Activated T-cell treated with anti-CD3 and anti-CD28 coated beads for 1 hour (primary cell): ENCODE measurements at places on chromosomes 6 and 20.

DNA sequence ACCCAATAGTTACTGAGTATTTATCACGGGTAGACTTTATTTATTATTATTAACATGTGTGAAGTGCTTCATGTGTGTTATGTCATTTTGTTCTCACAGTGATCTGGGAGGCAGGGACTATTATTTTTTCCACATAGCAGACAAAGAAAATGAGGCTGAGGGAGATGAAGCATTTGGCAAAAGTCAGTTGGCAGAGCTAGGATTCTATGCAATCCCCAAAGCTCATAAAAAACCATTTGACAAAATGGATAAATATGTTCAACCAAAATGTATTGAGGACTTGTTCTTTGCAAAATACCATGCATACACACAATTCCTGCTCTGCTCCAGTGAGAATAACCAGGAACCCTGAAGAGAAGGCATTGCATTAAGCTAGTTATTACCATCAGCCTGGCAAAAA, 184.4 kb downstream of the HS3ST5 start:
- DNase-seq = no peak

DNA sequence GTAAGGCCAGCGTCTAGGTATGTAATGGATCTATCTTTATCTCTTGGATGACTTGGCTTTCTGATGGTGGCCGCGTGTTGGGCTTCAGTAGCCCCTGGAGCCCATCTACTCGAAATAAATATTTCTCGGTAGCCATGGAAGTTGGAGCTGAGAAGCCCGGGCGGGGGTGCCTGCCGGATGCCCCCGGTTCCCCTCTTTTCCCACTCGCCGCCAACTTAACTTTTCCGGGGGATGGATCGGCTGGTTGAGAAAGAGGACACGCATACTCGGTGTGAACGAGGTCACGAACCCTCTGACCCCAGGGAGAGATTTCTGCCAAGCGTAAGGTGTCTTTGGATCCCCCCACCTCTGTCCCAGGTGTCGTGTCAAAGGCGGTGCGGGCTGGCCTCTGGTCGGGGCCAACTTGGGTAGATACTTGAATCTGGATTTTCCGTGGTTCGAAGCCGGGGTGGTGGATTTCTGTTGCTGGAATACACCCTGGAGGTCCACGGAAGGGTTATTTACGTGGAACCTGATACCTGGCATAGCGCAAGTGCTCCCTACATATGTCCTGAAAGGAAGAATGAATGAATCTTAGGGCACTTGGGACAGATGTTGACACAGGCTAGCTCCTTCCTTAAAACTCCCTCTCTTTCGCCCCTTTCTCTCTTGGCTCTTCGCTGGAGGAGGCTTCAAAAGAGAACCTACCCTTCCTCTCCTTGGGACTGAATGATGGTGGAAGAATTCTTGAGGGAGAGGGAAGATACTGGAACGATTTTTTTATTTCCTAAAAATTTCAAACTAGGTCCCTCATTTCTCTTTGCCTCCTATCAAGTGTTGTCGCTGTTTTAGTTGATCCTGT, 996 bp downstream of the DOK5 start:
- DNase-seq = no peak

DNA sequence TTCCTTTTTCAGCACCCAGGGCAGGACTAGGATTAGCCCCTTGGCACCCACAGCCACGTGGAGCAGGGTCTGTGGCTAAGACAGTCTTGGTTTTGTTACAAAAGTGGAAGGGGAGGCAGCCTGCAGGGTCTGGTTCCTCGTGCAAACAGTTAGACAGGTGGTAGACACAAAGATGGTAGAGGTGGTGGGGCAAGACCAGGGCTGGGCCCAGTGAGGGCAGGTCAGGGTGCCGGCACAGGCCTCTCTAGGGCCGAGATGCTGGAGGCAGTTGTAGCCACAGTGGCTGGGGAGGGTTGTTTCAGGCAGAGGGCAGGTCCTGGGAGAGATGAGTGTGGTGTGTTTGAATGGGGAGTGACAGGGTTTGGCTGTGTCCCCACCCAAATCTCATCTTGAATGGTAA, 161.6 kb downstream of the SMOC2 start:
- no peak for DNase-seq

- no peak for DNase-seq
These were observed 57.6 kb downstream of the MEP1A start for GRCh38 chr6:46850792-46851191.
